ENCODE measurements at places on chromosomes 11 and 22.

DNA sequence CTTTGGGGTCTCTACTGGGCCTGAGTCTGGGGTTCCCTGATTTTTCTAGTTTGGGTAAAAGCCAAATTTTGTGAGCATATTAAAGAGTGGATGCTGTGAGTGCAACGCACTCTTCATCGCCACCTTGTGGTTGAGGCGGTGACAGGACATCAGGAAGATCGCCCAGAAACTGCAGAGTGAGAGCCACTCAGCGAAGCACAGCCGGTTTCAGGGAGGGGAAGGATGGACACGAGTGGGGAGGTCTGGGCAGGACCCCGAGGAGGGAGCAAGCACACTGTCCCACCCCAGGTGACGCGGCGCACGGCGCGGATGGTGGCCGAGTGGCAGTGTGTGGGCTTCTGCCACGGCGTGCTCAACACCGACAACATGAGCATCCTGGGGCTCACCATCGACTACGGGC, 9.1 kb downstream of the SELENOO start:
- DNase-seq, result peak; percentile 52

DNA sequence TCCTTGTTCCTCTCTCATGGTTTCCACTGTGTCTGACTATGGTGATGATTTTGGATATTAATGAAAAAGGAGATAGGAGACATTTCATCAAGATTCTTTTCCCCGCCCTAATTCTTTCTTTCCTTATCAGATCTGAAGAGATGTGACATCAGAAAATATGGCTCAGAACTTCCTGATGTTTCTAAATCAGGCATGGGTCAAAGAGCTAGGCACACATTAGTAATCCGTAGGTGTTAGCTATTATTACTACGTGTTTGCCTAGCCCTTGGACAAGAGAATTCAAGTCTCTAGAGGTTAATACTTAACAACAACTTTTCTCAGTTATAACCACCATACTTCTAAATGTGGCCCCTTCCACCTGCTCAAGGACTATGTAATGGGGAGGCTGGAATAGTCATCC, 5.8 kb downstream of the JOSD1 start:
- DNase-seq, result no peak

- DNase-seq, result peak; percentile 42
Measured at GRCh38 chr11:2945031-2945756, 16.0 kb upstream of the PHLDA2 start.

DNA sequence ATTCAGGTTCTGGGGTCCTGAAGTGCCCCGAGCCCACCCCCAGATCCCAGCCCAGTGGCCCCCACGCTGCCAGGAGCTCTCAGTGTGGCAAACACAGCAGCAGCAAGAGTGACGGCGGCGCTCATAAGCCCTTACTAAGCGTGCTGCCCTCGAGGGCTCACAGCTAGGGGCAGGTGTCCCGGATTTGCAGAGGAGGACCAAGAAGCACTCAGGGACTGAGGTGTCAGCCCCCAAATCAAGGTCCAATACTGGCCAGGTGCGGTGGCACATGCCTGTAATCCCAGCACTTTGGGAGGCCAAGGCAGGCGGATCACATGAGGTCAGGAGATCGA, 25.4 kb downstream of the CELSR1 start:
- no peak for DNase-seq

GRCh38 chr11:19243613-19244012, 2.9 kb upstream of the E2F8 start:
- DNase-seq, result no peak

DNA sequence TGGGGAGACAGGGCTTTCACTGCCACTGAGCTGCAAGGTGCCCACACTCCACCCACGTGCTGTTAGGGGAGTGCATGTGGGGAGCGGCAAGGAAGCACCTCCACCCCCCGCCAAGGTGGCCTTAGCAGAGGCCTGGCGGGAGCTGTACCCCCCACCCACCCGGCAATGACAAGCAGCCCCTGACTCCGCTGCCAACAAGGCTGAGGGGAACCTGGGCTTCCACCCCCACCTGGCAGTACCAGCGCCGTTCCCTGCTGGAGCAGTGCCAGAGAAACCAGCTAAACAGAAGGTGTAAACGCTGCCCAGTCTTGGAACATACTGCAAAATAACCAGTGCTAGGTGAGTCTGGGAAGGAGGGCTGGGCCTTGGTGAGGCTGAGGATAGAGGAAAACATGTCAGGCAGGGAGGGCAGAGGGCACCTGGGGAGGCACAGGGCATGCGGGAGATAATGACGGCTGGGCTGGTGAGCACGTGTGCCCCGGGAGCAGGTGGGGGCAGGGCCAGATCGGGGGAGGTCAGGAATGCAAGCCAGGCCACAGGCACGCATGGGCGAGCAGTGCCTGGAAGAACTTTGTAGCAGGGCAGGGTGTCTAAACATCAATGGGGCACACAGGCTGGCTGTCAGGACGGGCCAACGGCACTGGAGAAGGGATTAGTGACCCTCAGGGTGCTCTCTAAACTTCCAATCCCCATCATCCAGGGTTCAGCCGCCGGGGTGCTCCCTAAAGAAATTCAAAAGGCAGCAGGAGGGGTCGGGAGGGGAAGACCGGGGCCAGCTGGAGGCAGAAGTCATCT, 6.6 kb downstream of the CERK start:
- no peak for DNase-seq

- no peak for DNase-seq
Measured at GRCh38 chr11:65834202-65834601, 439 bp downstream of the SNX32 start.

- peak; percentile 40 for DNase-seq
Measured at GRCh38 chr11:120235024-120235628, 4.8 kb upstream of the POU2F3 start.

GRCh38 chr22:45908961-45909360, 68.0 kb downstream of the WNT7B start:
- no peak for DNase-seq

- DNase-seq, result no peak
Measured at GRCh38 chr22:48794906-48795305, 1032.8 kb downstream of the BRD1 start.

- no peak for DNase-seq
Measured at GRCh38 chr11:10984742-10985141, 126.9 kb upstream of the ZBED5 start.

DNA sequence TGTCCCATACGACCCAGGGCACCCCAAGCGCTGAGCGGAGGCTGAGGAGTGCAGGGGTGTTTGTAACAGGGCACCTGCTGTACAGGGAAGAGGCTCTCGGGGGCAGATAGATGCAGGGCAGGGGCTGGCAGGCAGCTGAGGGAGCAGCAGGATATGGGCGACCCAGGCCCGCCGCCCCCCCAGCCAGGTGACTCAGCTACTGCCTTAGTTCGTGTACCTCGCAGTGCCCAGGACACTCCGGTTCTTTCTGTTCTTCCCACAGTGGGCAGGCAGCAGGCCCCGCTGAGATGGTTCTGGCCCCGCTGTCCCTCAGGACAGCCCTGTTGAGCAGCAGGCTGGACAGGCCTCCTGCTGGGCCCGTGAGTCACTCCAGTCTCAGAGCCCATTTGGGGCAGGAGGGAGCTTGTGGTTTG, 16.2 kb downstream of the PHLDA2 start:
- no peak for DNase-seq

- DNase-seq, result no peak
Measured at GRCh38 chr22:33774781-33775180, 145.5 kb downstream of the LARGE1 start.

Data from stimulated activated naive CD4-positive, alpha-beta T cell treated with Interleukin-2 at 50 U/mL for 16 hours (primary cell).